Fibroblast of skin of right biceps (primary cell): ENCODE measurements at places on chromosomes 4 and X.
A peak's percentile ranks its signal among the peaks of the same experiment; 100 is the strongest.

DNA sequence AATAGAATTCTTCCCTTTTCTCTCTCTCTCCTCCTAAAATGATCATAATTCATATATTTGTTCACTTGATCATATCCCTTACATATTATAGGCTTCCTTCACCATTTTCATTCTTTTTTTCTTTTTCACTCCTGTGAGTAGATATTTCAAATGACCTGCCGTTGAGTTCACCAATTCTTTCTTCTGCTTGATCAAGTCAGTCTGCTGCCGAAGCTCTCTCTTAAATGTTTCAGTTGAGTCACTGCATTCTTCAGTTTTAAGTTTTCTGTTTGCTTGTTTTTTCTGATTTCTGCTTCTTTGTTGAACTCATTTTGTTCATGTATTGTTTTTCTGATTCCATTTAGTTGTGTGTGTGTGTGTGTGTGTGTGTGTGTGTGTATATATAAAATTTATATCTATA is 354.3 kb downstream of the GPAT3 start:
- peak; percentile 27 for DNase-seq

DNA sequence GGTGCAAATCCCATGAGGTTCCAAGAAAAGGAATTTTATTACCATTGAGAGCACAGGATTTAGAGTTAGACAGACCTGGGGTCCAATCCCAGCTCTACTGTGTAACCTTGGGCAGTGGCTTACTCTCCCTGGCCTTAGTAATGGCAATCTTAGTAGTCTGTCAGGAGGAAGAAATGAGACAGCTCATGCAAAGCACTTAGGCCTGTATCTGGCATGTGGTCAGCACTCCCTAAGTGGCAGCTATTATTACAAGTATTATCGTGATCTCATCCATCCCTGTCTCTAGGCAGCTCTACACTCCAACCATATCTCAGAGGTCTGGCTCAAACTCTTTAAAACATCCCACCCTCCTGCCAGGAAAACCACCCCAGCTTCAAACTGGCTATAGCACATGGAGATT is 129.6 kb upstream of the NALF2 start:
- no peak for DNase-seq

- no peak for DNase-seq
Measured at GRCh38 chr4:70709611-70710205, 12.1 kb upstream of the RUFY3 start.

DNA sequence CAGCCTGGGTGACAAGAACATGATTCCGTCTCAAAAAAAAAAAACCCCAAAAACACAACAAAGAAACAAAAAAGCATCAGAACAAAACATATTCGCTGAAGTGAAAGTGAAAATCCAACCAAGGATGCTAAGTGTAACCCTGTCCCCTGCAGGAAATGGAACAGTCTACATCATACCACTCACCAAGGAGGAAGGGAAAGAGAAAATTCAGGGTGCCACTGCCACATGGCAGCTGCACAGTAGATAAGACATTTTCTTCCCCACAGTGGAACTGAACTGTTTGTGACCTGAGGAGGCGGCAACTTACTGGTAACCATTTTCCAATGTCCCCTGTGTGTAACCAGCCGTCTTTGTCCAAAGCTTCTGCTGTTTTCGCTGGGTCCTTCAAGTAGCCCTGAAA is 28.2 kb upstream of the CENPU start:
- DNase-seq: no peak

DNA sequence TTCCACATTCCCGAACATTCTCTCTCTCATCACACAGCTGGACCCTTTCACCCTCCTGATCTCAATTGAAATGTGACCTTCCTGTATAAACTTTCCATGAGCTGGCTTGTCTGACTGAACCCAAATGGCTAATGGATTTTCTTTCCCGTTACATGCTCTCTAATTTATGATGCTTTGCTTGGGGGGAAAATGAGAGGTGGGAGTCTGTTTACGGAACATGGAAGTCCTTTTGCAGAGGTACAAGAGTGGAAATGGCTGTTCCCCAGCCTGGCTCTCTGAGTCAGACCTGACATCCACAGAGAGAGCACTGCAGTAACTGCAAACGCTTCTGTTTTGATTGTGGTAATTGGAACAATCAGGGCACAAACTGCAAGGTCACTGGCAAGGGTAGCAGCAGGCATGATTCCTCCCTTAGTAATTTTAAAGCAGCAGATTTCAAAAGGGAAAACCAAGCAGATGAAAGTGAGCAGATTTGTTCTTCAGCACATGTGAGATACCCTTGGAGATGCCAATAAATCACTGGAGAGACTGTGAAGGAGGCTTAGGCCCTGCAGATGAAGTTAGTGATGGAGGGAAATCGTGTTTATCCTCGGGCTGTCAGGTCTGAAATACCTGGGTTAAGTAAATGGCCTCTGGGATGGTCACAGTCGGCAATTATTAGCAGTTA is 83.9 kb downstream of the SNCA start:
- peak; percentile 79 for DNase-seq

DNA sequence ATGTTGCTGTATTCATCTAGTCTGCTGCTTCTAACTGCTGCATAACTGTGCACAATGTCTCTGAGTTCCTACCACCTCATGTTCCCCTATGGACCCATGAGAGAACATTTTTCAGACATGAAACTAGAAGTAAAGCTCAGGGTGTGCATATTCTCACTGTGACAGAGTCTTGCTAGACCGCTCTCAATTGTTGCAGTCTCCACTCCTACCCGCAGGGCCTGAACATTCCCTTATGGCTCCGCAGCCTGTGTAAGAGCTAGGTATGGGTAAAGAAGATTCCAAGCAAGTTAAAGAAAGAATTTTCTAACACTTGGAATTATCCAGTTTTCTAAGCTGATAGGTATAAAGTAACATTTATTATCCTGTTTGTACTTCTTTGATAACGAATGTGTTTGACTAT is 5.4 kb downstream of the OCIAD2 start:
- no peak for DNase-seq
